ENCODE measurements at places on chromosomes 13 and 19.

DNA sequence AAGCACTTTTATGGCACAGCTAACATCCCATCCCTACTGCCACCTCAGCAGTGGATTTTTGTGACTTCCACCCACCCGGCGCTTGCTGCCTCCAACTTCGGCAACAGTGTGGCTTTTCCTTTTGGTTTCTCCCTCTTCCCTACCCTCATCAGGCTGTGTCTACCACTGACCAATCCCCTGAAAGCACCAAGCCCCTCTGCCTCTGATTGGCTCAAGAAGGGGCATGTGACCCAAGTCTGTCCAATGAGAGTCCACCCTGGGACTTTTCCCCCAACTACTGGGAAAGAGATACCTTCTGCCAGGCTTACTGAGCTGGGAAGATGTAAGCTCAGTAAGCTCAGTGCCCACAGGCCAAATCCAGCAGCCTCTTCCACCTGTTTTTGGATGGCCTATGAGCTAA, 5.8 kb downstream of the SMIM7 start:
- DNase-seq, result peak; percentile 7

DNA sequence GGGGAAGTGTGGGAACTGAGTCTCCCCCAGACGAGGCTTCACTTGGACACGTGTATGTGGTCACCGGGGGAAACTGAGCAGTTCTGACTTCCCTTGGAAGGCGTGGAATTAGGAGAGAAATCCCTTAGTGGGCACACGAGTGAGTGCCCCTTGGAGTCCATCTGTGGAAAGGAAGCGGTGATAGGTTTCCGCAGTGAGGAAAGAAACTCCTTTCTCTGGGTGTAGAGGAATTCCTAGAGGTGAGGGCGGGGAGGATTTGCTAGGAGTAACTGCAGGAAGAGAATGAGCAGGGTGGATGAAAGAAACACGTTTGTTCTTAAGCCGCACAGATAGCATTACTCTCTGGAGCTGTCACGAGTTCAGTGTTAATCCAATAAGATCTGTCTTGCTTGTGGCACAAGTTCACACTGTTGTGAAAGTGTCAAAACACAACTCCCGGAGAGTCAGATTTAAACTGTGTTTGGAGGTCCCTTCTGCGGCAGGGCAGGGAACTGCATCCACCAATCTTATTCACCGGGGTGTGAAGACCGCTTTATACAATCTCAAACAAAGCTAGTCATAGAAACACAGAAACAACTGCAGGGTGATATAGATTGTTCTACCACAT, 1.2 kb downstream of the KL start:
- DNase-seq, result peak; percentile 55

GRCh38 chr19:41219924-41220567, 1.0 kb downstream of the AXL start:
- peak; percentile 74 for DNase-seq

GRCh38 chr19:38255383-38256014, 675 bp downstream of the PPP1R14A start:
- no peak for DNase-seq

- DNase-seq, result no peak
Measured at GRCh38 chr19:12837225-12837624, 1.1 kb upstream of the MAST1 start.

- no peak for DNase-seq
Measured at GRCh38 chr13:114142640-114143490, 10.4 kb upstream of the RASA3 start.
